Mesothelial cell of epicardium (in vitro differentiated cells): ENCODE measurements at places on chromosomes 12 and 14. TPM values are rescaled to one million over a fixed set of nuclear protein-coding genes. Genes with fewer than 3 reads are reported as not detected.
A peak's percentile ranks its signal among the peaks of the same experiment; 100 is the strongest.

The SINHCAF gene
- 241 to 262 TPM (median 246 TPM) in 3 replicates for total RNA-seq

The DIO3 gene
- total RNA-seq = 31.0 to 35.8 TPM (median 35.6 TPM) in 3 replicates

The GPR68 gene
- total RNA-seq = 0.79 to 1.2 TPM (median 1.1 TPM) in 3 replicates

The SERPINA3 gene
- total RNA-seq = 0.11 to 0.29 TPM in 2 of 3 replicates, not detected in the other

DNA sequence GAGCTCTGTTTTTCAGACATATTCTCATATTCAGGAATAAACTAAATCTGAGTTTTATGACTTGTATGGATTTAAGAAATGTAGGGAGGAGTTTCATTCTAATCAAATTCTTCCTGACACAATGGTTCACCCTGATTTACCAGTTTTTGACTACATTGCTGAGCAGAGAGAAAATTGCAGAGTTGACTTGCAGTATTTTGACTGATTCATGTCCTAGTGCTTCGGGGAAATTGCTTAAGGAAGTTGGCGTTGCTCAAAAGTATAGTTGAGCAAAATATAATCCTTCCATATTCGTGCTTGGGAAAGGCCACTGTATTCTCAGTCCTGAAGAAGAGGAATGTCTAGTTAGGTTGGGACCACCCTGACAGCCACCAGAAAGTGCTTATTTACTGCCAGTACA, 1.3 kb upstream of the TWF1 start:
- peak overlapping the region; percentile 99 for H3K4me3 ChIP-seq
- peaks cover 4% of the 10 kb centered on the region for H3K36me3 ChIP-seq
- H3K4me1 ChIP-seq = peaks cover 29% of the 10 kb centered on the region
- DNase-seq = no peak

The LIN52 gene
- total RNA-seq = 11.4 to 12.4 TPM (median 12.1 TPM) in 3 replicates
